SK-N-MC (cell line): ENCODE measurements at places on chromosomes 5 and 9.

DNA sequence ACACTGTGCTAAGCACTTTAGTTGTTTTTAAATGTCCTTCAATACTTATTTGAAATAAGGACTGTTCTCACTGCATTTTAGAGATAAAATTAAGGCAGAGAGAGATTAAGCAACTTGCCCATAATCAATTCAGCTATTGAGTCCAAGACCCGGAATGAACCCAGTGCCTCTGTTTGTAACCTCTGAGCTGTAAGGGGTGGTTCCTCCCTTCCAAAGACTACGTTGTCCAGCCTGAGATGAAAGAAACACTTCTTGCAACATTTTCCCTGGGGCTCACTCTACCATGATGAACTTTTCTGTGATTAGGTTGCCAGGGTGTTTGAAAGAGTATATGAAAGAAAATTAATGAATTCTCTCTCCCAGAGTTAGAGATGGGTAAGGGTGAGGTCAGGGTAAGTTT is 22.0 kb upstream of the MAP1B start:
- no peak for DNase-seq

DNA sequence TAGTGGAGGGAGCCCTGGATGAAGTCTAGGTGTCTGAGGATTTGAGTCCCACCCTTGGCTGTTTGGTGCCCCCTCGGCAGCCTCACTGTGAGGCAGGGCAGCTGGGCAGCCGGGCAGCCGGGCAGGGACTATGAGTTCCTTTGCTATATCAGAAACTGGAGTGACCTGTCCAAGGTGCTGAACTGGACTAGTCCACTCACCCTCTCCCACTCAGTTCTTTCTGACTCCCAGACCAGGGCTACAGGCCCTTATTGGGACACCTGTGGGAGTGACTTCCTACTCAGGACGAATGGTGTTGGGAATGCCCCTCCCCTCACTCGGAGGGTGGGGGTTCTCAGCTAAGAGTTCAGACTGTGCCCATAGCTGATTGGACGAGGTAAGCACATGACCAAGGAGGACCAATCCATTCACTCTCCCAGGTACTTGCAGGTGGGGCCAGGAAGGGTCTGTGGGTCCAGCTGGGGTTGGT is 34.1 kb upstream of the RAPGEF1 start:
- no peak for DNase-seq

DNA sequence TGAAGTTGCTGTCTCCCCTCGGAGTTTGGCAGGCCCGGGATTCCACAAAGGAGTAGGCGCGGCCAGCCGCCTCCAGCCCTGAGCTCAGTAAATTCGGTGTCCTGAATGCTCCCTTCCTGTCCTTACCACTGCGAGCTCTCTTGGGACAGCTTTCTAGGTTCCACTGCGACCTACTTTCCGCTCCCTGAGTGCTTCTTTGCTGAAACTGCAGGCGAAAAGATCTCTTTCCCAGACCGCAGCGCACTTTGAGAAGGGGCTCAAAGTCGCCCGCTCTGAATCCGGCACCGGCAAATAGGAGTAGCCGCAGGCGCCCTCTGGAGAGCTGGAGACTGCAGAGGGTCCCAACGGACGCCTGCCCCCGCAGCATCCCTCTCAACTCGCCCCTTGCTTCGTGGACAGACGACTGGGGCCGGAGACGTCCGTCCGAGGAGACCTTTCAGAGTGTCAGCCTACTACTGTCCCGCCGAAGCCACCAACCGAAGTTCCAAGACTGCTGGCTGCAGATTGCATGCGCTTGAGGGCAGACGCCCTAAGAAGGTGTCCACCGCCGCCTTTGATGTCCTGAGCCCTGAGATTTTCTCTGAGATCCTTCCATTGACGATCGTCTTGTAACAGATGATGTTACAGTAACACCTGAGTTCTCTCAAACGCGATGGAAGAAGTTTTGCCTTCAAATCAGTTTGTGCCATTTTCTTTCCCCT is 96.0 kb downstream of the ANXA2R start:
- DNase-seq = no peak

DNA sequence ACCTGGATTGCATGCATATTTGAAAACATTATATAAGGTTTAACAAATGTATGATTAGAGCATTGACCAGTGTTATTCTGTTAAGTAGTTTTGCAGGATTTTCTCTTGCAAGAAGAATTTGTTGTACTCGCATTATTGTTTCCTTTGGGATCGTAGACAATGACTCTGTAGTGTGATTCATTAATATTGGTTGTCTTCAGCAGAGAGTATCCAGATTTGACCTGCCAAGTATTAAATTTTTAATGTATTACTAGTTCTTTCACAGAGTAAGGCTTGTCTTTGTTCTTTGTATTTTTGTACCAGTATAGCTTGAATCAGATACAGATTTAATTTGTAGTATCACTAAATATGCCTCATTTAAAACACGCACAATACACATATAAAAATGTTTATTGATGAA is 155.0 kb downstream of the PBX3 start:
- DNase-seq = no peak

DNA sequence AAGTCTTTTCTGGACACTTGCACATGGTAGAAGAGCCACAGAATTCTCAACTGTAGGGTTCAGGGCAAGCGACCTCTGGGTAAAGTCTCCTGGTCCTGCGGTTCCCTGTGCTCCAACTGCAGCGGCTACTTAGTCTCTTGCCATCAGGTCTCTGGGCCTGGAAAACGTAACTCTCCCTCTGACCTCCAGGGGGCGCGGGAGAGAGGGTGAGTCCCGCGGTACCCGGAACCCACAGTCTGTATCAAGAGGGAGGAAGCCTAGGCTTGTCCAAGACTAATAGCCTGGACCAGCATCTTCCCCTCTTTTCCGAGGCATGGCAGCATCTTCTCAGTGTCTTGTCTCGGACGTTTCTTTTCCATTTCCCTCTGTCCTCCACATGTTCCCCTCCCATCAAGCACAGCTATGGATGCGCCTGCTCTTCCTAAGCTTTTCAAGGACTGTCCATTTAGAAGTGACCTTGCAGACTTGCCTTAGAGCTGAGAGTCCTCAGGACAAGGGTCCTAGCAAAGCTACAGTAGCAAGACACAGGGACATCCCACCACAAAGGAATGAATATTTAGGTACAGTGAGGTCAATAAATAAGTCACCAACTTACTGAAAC is 59.3 kb downstream of the FSTL4 start:
- no peak for DNase-seq

- DNase-seq = no peak
These were observed 53.9 kb upstream of the PALM2AKAP2 start for GRCh38 chr9:109726119-109726518.

GRCh38 chr9:95852059-95853032 is 23.1 kb upstream of the ERCC6L2 start:
- no peak for DNase-seq

DNA sequence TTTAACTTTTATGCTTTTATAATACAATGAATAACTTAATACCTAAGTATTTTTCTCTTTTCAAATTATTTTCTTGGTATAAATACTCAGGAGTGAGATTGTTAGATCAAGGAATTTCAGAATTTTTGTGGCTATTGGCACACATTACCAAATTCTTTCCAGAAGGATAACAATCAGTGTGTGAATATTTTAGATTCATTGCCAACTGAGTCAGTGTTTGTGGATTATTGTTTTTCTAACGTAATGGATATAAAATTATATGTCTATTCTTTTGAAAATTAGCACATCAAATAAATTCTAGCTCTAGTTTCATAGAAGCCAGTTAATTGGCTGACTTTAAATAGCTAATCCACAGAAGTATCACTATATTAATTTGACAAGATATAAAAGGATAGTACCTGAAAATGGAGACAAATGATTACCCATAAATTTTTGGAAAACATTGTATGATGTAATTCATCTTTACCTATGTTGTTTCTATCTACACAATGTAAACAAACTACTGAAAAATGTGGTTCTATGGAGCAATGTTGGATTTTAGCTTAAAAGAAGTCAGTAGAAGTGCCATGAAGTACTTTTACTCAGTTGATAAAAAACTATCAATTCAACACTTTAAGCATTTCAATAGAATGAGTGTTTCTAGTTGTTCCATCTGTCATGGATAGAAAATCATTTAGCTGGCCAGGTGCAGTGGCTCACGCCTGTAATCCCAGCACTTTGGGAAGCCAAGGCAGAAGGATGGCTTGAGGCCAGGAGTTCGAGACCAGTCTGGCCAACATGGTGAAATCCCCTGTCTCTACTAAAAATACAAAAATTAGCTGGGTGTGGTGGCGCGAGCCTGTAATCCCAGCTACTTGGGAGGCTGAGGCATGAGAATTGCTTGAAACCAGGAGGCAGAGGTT is 185.1 kb downstream of the ADAMTSL1 start:
- DNase-seq = no peak

GRCh38 chr5:124650147-124650561 is 96.3 kb downstream of the ZNF608 start:
- DNase-seq = no peak

- DNase-seq = no peak
These were observed 5.4 kb upstream of the FOXE1 start for GRCh38 chr9:97847474-97848214.

- no peak for DNase-seq
These were observed 5.6 kb upstream of the CYSTM1 start for GRCh38 chr5:140169410-140169809.

DNA sequence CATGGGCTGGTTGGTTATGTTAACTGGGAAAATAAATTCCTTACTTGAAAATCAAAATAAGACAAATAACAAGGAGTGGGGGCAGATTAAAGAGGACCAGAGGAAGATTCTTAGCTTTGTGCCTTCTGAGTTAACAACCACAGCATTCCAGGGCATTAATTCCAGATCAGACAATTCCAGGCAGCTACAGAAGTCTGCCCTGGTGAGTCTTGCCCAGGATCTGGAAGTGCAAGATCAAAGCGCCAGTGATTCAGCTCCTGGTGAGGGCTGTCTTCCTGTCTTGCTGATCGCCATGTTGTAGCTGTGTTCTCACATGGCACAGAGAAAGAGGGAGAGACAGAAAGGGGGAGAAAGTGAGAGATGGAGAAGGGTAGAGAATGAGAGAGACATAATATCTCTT is 65.6 kb downstream of the ANXA2R start:
- DNase-seq = no peak

GRCh38 chr5:66945389-66946349 is 250.9 kb downstream of the CD180 start:
- DNase-seq = no peak

DNA sequence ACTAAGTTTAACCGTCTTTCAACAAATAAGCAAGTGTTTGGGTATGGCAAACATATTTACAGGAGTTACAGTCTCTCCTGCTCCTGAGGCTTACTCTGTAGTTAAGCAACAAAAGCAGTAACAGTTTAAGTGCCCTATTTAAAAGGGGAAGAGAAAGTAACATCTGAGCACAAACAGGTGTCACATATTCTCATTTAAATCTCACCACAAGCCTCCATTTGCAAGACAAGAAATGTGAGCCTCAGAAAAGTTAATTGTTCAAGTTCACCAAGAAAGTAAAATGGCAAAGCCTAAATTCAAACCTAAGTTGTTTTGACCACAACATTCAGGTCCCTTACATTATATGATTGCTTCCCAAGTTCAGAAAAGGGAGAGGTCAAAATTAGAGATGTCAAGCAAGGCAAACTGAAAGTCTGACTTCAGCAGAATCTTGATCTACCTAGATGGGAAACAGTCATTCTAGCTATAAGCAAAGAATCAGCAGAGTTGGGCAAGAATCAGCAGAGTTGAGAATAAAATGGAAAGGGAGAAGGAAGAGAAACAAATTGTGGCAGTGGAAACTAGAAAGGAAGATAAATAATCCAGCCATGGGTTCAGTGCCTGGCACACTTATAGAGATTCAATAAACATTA is 93.4 kb downstream of the STRBP start:
- DNase-seq = no peak

GRCh38 chr5:150656191-150657132 is 4.6 kb upstream of the MYOZ3 start:
- no peak for DNase-seq

DNA sequence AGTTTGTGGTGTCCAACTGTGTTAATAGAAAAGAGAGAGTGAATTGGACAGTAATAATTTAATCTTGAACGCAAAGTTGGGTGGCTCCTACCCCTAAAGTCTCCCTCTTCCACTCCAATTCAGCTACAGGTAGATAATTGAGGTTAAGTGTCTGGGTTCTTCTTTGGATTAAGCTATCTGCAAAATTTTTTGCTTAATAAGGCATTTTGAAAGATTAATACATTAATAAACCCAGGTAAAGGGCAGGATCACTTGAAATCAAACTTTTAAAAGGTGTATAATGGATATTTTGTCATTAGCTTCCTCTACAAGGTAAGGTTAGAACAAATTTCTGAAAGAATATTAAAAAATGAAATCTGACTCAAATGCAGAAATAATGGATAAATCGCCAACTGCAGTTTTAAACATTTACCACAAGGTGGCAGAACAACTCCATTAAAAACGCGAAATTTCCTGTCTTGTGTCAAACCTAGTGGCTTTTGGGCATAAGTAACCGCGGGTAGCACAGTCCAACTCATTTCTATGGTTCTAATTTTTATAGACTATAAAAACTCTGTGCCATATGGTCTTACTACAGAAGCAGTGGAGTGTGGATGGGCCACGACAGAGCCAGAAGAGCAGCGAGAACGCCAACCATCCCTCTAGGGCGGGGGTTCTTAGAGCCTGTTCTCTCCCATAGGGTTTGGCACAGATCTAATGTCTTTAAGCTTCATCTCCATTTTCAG is 276.5 kb downstream of the ARHGEF28 start:
- peak; percentile 44 for DNase-seq

DNA sequence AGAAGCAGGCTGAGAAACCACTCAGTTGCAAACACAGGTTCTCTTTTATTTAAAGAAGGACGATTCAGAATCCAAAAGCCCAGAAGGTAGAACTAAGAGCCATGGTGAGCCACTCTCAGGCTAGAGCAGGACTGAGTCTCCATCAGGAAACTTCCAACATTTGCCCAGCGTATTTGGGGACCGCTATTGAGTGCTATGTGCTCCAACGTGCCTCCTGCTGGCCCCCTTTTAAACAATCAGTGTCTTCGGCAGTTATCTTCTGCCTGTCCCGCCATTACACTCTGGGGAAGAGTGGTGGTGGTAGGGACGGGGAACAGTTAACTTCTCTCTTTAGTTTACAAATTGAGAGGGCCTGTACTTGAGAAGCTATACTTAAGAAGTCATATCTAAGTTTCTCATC is 78.1 kb downstream of the DENND1A start:
- no peak for DNase-seq

- no peak for DNase-seq
These were observed 14.9 kb upstream of the CARD19 start for GRCh38 chr9:93081081-93081529.

GRCh38 chr5:169416583-169417196 is 115.8 kb upstream of the SLIT3 start:
- no peak for DNase-seq
